ENCODE measurements at places on chromosomes 16 and 17.

- no peak for DNase-seq
These were observed 73.5 kb downstream of the CYTH1 start for GRCh38 chr17:78708510-78708973.

- DNase-seq: no peak
These were observed 219.9 kb upstream of the CIBAR2 start for GRCh38 chr16:85332175-85332574.

DNA sequence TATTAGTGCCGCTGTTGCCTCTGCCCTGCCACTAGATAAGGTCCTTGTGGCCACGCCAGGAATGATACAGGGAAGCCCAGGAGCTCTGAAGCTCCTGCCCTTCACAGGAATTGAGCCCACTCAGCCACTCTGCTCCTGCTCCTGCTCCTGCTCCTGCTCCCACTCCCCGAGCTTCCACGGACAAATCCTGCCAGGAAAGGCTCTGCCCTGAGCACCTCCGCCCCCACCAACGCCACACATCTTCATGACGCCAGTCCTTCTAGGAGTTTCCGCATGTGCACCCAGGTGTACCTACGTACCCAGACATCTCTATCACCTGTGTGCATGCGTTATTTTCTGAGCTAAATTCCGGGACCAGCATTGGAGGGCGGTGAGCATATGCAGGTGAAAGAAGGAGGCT, 369.1 kb downstream of the C16orf95 start:
- DNase-seq: no peak

GRCh38 chr16:72430121-72430520, 258.2 kb upstream of the PMFBP1 start:
- no peak for DNase-seq

GRCh38 chr16:74729783-74730683, 29.4 kb upstream of the MLKL start:
- DNase-seq: no peak

- no peak for DNase-seq
These were observed 169.1 kb downstream of the SALL1 start for GRCh38 chr16:50981951-50982350.

DNA sequence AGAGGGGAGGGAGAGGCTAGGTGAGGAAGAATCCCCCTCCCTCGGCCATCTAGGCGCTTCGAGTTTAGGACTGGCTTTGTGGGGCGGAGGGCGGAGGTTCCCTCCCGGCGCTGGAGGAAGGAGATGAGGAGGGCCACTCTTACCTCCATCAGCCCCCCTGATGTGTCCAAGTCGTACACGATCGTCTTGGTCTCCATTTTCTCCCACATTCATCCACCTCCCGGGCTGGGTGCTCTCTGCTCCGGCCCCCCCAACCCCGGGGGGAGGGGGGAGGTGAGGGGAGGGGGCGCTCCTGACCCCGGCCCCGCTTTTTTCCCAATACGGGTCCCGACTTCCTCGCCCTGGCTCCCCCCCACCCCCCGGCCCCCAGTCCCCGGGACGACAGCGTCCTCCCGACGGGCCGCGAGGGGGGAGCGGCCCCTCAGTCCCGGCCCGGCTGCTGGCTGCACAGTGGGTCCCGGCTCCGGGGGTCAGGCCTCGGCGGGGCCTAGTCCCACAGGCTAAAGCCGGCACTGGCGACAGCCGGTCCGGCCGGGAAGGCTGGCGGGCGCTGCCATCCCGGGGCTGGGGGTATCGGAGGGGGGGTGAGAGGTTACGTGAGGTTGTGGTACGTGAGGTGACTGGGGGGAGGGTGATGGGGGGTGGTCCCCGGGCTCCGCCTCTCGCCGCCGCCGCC, 428 bp downstream of the PHF12 start:
- no peak for DNase-seq

GRCh38 chr17:17414341-17414805, 62.4 kb upstream of the MED9 start:
- no peak for DNase-seq

Measured in NCI-H1417 treated with DMSO at 0.1 percent for 48 hours (cell line).